Stimulated activated CD4-positive, alpha-beta T cell treated with anti-CD3 and anti-CD28 coated beads, Interleukin-1b, Interleukin-23, amount 100 ng/mL, for 1 hour (primary cell): ENCODE measurements at places on chromosomes 4 and X.

GRCh38 chr4:74814052-74814451 lies 19.7 kb upstream of the BTC start:
- DNase-seq = no peak

- no peak for DNase-seq
Observed at GRCh38 chr4:89957046-89957926, 62.6 kb downstream of the MMRN1 start.

- DNase-seq = no peak
Observed at GRCh38 chrX:119721487-119721886, 28.5 kb upstream of the SEPTIN6 start.

DNA sequence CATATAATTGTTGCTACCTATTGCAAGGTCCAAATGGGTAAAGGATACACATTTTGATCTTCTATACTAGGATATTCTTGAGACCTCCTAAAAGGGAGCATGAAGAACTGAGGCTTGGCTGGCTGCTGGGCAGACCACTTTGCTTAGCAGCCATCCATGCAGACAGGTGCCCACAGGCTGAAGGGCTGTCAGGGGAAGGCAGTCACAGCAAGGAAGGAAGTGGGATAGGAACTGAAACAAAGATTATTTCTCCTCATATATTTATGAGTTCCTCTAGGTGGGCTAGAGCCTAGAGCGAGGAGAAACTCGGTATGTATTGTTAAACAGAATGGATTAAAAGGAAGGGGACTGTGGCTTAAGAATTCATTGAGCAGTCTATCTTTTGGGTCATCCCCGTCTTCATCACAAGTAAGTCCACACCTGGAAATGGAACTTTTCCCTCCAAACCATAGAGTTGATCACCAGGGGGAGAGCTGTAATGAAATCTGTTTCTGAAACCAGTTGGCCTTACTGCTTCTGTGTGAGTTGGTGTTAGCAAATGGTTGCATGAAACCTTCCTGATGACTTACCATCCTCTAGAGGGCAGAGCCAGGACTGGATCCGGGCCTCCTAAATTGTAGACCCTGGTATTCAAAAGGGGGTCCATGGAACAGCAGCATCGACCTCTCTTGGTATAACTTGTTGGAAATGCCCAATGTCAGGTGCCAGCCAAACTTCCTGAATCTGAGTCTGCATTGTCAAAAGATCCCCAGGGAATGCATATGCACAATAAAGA lies 42.3 kb downstream of the AFF2 start:
- DNase-seq = no peak

DNA sequence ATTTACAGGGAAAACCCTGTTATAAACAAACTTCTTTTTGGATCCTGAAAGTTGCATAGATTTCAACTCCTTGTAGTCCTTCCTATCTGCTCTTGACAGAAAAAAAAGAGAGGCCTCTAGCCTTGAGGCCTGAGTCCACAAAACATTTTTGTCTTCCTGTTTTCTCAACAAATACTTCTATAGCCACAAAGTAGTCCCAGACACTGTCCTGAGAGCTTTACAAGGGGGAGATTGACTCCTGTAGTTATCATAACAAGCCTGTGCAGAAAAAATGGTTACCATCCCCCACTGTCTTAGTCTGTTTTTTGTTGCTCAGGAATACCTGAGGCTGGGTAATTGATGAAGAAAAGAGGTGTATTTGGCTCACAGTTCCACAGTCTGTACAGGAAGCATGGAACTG lies 35.2 kb downstream of the PCDH7 start:
- DNase-seq = no peak

DNA sequence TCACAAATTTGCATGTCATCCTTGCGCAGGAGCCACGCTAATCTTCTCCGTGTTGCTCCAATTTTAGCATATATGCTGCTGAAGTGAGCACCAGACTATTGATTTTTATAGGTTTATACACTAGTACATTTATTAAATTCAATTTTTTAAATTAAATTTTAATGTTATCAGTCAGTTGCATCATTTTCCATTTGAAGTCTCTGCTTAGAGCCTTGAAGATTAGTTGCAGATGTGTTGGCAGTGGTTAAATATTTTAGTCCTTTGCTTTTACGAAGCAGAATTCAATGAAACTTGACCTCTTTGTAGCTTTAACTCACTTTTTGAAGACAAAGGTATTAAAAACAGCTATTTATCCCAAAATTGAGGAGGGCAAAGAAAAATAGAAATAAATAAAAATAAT lies 16.5 kb downstream of the TRAPPC11 start:
- DNase-seq = no peak

DNA sequence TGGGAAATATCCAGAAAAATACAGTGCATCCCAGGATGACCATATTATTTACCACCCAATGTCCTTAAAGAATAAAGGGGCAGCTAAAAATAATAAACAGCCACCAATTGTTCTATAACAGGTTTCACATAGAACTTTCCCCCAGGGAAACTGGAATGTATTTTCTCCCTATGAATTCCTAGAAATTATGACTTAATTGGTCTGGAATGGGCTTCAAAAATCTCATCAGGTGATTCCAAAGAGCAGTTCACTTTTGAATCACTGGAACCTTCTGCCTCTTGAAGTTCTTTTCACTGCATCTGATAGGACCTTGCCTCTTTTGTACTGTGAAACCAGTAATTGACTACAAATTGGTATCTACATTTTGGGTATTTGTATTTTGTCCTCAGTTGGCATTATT lies 119.3 kb downstream of the ZNF330 start:
- DNase-seq = no peak

GRCh38 chr4:139367421-139368090 lies 65.3 kb upstream of the NDUFC1 start:
- DNase-seq = no peak

- no peak for DNase-seq
Observed at GRCh38 chrX:13123857-13124345, 79.5 kb upstream of the FAM9C start.

GRCh38 chr4:175705407-175705806 lies 106.7 kb downstream of the GPM6A start:
- no peak for DNase-seq

- no peak for DNase-seq
Observed at GRCh38 chr4:188008377-188008776, 12.8 kb downstream of the ZFP42 start.

GRCh38 chrX:6024204-6024603 lies 204.5 kb downstream of the NLGN4X start:
- no peak for DNase-seq

GRCh38 chr4:126916049-126916625 lies 716.6 kb upstream of the INTU start:
- no peak for DNase-seq

DNA sequence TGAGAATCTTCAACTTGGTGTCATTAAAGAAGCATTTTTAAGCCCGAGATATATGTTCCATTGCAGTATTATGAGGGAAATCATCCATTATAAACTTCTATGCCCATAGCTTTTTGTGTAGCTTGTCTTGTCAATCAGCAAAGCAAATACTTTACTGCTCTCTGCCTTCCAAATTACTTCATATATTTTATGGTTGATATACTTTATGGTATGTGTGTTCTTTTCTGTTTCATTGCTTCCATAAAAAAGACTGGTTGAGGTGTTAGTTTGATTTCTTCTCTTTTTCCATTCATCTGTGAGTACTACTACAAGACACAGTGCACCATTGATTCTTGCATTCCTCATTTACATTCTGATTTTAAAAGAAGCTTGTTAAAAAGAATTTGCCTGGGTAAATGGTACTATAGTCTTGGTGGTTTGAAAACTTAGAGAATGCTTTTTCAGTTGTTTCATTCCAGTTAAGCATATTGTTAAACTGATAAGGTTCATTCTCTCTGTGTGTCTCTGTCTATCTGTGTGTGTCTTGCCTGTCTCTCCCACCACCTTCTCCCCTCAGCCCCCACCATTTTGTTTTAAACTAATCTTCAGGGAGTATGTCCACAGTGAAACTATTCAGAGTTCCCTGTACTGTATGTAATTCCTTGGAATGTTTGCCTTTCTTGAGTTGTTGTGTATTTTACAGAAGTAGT lies 27.1 kb downstream of the STAG2 start:
- DNase-seq = no peak

- no peak for DNase-seq
Observed at GRCh38 chr4:169060391-169061091, 50.5 kb upstream of the CBR4 start.

- no peak for DNase-seq
Observed at GRCh38 chr4:1367230-1367935, 20.4 kb downstream of the UVSSA start.
